ENCODE measurements at places on chromosomes 4 and X.

- no peak for DNase-seq
These were observed 9.5 kb downstream of the NAF1 start for GRCh38 chr4:163157157-163157556.

- DNase-seq: no peak
These were observed 91.2 kb downstream of the SOWAHB start for GRCh38 chr4:76806757-76807156.

DNA sequence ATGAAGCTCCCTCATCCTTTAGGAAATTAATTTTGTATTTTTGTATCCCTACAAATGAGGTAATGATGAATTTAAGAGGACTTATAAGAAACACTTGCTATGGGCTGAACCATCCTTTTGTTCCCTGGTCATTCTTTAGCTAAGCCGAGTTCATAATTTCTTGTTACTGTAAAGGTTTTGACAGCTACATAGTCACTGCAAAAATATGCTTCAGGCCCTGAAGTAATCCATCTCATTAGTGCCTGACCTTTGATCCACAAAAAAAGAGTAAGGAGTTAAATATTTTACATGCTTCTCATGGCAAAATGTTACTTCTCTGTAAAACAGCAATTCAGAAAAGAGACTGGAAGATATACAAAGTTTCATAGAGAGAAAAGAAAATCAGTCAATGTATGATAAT, 290.6 kb upstream of the SLIT2 start:
- no peak for DNase-seq

- DNase-seq: no peak
These were observed 7.5 kb upstream of the PDLIM3 start for GRCh38 chr4:185542626-185543315.

GRCh38 chrX:155997436-155997835, at the start of gene IL9R:
TSS of gene IL9R (plus strand) at chrX:155997696. CDS start at chrX:155997760, 64 bp downstream.
- DNase-seq: no peak

All from CD4-positive, alpha-beta T cell treated with Interleukin-4 for 1 hour (primary cell).